ENCODE measurements at places on chromosomes 4 and X.

GRCh38 chr4:29142708-29143107 is 1577.5 kb upstream of the PCDH7 start:
- no peak for DNase-seq

DNA sequence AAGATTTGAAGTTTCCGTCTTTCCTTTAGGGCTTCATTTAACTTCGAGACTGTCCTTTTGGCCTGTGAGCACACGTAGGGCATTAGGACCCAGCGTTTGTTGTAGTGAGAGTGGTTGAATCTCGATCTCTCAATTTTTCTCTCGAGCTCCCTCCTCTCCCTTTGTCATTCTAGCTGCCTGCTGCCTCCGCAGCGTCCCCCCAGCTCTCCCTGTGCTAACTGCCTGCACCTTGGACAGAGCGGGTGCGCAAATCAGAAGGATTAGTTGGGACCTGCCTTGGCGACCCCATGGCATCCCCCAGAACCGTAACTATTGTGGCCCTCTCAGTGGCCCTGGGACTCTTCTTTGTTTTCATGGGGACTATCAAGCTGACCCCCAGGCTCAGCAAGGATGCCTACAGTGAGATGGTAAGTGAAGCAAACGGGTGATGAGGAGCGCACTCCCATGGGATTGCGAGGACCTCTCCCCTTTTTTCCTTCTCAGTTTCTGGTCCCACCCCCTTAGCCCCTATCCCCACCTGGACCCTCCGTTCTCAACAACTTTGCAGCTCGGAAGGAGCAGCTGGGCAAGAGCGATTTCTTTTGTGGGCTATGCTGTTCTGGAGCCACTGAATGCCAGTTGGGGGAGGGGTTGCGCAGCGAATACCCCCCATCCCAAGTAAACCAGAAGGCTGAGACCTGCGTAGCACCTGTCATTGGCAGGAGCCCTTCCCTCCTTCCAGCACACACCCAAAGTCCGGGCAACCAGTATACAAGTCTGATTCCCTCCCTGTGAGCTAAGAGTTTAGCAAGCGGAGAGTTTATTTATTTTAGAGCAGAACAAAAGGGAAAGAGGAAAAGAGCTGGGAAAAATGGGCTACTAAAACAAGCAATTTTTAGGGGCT is at the start of gene TMEM35A:
Gene TMEM35A (plus strand): TSS at position 164 of the 883 bp plus-strand sequence. CDS start 124 bp downstream, at position 288.
- no peak for DNase-seq

- no peak for DNase-seq
Observed at GRCh38 chrX:112827292-112827903, 13.2 kb downstream of the AMOT start.

GRCh38 chrX:76148753-76149152 is 24.1 kb upstream of the PBDC1 start:
- DNase-seq, result peak; percentile 72

GRCh38 chr4:1061760-1062159 is 50.3 kb downstream of the FGFRL1 start:
- no peak for DNase-seq

DNA sequence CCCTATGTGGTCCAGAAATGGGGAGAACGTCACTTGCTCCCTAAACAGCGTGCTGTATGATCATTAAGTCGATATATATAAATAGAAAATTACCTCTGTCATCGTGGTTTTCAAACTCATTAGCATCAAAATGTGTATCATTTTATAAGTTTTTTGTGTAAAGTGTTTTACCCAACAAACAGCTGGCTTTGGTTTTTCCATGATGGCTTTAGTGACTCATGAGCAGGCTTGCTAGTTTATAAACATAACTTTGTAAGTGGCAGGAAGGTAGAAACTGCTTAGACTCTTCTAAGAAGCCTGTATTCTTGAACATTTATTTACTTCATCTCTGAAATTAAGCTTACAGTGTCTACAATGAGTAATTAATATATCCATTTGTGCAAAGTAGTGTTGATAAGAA is 108.4 kb upstream of the DIPK2B start:
- DNase-seq, result no peak

DNA sequence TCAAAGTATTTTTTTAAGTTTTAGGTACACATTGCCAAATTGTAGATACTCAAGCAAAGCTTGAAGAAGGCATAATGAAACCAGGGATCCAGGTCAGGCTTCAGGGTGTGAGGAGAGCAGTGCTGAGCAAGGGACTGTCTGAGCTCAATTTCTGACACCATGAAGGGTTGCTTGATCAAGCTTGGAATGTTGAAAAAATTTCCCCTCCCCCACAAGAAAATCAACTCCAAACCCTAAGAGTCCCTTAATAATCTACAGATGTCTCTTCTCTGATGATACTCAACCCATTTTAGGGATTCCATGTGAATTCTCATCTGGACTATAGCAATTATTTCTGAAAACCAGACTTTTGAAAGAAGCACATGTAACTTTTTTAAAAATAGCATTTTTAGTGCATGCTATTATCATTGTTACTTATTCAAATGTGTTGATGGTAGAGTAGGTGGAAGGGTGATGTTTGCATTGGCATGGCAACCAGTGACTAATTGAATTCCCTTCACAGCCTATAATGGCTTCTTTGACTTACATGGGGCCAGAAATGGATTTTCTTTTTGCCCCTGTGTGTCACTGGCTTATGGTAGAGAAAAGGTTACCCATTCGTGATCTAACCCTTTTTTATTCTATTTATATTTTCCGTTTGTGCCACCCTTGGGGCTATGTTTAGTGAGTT is 252.0 kb downstream of the FBXW7 start:
- no peak for DNase-seq

DNA sequence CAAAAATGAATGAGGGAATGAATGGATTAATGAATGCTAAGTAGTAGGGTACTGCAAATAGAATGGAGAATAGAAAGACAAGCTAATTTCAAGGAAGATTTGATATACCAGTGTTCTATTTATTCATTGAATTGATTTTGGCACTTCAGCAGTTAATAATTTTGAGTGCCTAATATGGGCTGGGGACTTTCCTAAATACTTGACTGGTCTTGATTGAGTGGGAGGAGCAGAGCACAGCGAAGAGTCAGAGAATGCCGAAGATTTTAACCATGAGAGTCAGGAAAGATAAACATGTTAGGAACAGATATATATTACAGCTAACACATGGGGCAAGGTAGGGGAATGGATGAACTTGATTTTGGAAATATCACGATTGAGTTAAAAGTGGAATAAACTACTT is 10.6 kb downstream of the IL15 start:
- DNase-seq, result no peak

- DNase-seq, result no peak
Observed at GRCh38 chr4:155604718-155605626, 61.7 kb upstream of the GUCY1A1 start.

DNA sequence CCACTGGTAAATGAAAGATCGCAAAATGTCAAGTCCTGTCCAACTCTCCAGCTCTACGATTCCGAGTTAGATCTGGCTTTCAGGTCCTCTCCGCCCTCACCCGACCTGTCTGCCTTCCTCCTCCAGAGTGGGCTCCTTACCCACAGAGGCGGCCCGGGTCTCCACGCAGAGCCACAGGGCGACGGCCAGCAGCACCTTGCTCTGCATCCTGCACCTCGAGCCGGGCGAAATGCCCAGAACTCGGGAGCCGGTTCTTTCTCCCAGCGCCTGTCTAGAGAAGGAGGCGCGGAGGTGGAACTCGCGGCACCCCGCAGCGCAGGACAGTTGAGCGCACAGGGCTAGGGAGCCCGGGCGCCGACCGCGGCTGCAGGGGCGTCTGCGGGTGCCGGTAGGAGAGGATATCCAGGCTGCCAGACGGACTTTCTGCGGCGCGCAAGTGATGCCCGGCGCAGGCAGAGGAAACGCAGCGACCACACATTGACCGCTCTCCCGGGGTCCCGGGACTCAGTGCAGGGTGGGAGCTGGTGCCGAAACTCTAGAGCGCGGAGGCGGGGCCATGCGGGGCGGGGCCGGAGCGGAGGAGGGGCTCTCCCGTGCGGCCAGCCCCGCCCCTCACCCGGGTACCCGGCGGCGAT is at the start of gene KDR:
Gene KDR (minus strand): TSS at position 509 of the 635 bp plus-strand sequence. CDS start 302 bp downstream, at position 207.
- no peak for DNase-seq

GRCh38 chr4:105588252-105588651 is 35.8 kb downstream of the ARHGEF38 start:
- DNase-seq, result no peak

DNA sequence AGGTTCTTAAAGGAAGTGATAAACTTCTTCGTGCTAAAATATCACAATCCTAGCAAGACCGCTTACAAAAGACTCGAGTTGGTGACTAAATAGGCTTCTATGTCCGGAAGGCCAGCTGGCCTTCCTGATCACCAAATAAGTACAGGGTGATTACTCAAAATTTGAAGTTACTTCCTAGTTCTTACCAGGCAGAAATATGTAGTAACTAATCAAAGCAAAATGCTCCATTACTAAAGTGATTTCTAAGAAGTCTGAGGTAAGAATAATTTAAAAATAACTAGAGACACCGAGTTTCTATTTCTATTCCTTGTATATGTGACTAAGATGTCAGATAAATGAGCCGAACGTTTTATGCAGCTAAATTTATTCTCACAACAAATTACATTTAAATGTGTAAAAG is 62.2 kb downstream of the NSUN7 start:
- no peak for DNase-seq

DNA sequence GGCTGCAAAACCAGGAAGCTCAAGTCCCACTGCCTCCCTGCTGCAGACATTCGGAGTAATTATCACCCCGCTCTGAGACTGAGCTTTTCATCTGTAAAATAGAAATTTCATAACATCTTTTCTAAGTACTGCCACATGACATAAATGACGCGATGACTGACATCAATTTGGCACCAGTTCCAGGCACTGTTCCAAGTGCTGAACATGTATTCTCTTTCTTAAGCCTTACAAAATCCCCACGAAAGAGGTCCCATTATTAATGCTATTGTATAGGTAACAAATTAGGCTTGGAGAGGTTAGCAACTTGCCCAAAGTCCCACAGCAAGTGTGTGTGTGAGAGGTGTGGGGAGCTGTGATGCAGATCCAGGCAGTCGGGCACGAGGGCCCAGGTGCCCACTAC is 56.4 kb downstream of the SLC2A9 start:
- no peak for DNase-seq

GRCh38 chr4:141347684-141348083 is 127.0 kb downstream of the ZNF330 start:
- no peak for DNase-seq

DNA sequence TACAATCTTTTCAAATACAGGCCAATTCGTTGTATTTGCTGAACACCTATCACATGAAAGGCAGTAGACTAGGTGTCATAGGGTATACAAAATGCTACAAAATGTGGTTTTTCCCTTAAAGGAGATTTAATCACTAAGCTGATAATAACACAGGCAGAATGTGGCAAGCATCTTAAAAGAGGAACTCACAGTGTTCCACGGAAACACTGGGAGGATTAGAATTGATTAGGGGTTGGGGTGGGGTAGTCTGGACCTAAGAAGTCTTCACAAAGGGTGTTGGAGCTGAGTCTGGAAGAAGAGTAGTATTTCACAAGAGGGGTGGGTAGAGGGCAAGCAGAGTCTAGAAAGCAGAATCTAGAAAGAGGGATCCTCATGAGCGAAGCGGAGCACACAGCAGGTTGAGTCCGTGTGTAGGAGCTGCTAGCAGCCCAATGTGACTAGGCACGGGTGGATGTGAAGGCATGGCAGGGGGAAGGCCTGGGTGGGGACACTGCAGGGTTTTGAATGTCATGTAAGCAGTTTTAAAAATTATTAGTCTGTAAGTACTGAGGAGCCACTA is 123.6 kb downstream of the MGST2 start:
- DNase-seq, result no peak

GRCh38 chr4:80911458-80911857 is 119.0 kb upstream of the BMP3 start:
- no peak for DNase-seq

DNA sequence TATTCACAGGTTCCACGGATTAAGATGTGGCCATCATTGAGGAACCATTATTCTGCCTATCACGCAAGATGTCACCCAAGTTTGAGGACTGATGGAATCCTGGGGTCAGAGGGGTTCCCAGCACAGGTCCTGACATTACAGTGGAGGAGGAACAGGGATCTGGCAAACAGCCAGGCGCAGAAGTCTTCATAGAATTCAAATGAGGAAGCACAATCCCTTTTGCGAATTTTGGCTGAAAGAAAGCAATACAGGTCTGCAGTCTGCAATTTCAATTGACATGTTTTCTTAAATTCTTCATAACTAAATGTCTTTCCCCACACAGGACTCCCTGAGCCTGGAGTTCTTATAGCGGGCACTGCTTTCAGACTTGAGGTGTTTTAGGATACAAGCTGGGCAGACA is 14.5 kb downstream of the DOCK11 start:
- DNase-seq, result no peak

DNA sequence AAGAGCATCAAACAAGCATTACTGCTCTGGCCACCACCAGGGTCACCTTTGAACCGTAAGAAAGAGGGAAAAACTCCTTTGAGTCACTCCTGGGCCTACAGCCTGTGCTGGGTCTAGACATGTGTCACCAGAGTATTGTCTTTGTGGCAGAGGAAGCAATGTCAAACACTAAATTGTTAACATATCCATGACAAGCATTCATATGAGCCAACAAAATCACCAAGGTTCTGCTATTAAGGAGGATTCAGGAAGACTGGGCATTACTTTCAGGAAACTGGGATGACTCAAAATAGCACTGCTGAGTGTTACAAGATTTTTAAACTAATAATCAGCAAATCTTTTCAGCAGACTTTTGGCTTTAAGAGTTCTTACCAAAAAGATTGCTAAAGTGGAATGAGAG is 28.1 kb downstream of the LGI2 start:
- DNase-seq, result no peak

DNA sequence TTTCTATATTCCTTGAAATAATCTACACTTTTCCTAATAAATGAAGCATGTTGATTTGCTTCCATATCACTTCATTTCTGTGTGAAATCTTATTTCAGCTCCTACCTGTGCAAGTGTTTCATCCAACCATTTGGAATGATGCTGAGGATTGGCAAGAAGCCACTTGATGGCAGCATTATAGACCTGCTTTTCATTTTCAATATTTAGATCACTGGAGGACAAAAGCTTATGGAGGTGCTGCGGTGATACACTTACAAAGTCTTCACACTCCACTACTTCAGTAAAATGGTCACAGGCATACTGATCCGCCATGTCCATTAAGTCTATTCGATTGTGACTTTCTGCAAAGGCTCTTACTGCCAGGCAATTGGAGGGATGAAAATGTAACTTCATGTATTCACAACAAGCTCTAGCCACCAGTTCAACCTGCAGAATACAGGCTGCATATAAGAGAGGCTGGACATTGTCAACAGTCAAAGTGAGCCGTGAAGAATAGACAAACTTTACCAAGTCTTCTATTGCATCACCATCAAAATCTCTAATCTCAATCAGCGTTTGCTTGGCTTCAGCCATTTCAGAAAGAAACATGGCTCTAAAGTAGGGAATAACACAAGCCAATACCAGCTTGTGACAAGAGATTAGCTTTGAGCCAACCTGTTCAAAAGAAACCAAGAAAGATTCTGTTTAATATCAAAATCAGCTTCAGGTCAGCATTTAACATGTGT is 35.1 kb downstream of the KLHL8 start:
- no peak for DNase-seq

GRCh38 chr4:7524064-7524682 is 89.4 kb upstream of the PSAPL1 start:
- DNase-seq, result no peak

DNA sequence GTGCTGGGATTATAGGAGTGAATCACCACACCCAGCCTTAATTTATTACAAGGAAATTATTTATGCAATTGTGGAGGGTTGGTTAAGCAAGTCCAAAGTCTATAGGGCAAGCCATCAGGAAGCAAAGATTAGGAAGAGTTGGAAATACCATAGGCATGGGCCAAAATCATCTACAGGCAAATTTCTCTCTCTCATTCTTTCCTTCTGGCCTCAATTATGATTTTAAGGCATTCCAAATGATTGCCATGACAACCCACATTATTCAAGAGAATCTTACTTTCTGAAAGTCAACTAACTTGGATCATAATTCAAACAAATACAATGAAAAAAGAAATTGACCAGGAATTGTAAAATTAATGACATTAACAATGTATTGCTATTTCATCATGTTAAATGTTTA is 400.8 kb downstream of the GPM6A start:
- DNase-seq, result no peak
